ENCODE measurements at places on chromosomes 6 and 20.

DNA sequence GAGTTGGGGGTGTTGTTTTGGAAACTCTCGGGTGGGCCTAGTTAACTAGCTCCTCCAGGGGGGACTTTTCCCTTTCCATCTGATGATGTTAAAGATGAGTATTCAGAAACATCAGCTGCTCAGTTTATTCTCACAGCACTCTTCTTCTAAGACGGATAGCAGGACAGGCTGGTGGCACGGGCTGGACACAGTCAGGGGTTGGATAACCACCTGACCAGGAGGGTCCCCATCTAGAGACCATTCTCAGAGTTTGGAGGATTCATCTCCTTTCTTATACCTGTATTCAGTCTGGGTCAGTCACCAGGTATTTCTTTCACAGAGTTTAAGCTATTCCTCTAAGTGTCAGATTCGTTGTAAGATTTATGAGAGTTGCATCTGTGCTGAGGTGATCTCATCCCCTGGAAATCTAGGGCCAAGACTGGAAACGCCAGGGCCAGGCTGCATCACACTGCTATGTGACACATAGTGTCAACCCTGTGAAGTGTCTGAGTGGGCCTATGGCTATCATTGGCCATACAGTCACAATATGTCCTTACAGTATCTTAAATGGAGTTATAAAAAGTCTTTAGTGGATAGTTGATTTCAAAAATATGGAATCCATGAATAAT, 111.7 kb downstream of the FAM50B start:
- no peak for DNase-seq

GRCh38 chr6:106510090-106510970, 119.0 kb downstream of the RTN4IP1 start:
- peak; percentile 63 for DNase-seq

- DNase-seq: no peak
Observed at GRCh38 chr6:40627316-40627715, 40.2 kb upstream of the LRFN2 start.

GRCh38 chr6:56724455-56724854, 81.8 kb upstream of the DST start:
- no peak for DNase-seq

- no peak for DNase-seq
Observed at GRCh38 chr20:46060301-46060881, 29.4 kb downstream of the NCOA5 start.

DNA sequence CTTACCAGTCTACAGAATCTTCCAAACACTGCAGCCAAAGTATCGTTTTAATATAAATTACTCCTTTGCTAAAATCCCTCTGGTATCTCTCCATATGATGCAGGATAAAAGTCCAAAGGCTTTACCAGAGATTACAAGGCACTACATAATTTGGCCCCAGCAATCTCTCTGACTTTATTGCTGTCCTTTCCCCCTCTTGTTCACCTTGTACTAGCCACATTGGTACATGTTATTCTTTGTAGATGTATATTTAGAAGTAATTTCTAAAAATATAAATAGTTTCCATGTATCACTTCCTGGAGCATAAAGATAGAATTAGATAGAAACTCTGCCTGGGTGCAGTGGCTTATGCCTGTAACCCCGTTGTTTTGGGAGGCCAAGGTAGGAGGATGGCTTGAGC, 28.7 kb upstream of the FAM83B start:
- no peak for DNase-seq

- DNase-seq: peak; percentile 97
Observed at GRCh38 chr6:125956506-125957390, at the start of gene HINT3. HINT3 (plus strand) TSS chr6:125956770; CDS start chr6:125956978, 208 bp downstream.

DNA sequence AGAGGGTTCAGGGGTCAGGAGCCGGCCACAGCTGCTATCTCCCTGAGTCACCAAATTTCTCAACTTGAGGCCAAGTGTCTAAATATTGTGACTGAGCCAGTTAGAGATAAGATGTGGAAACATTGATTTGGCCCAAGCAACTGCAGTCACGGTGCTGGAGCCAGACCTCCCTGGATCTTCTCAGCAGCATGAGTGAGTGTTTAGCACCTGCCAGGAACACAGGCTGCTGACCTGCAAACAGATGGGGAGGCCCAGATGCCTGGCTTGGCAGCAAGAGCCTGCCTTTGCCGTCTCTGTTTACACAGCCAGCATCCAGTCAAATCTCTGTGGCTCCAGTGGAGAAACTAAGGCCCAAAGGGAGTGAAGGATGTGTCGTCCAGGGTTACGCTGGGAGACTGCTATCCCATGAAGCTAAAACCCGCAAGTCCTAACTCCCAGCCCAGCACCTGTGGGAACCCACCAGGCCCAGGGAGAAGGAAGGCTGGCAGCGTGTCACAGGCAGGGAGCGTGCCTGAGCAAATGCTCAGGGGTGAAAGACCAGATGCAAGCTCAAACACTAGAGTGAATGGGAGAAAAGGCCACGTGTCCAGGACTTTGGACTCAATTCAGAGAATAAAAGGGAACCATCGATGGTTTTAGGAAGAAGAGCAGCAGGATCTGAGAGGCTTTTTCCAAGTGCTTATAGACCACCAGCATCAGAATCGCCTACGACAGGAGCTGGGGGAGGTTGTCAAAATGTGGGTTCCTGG, 15.9 kb upstream of the PTGIS start:
- DNase-seq: no peak

GRCh38 chr6:168598251-168599117, 157.5 kb downstream of the SMOC2 start:
- no peak for DNase-seq

- DNase-seq: no peak
Observed at GRCh38 chr6:143110572-143110971, 49.9 kb downstream of the AIG1 start.

DNA sequence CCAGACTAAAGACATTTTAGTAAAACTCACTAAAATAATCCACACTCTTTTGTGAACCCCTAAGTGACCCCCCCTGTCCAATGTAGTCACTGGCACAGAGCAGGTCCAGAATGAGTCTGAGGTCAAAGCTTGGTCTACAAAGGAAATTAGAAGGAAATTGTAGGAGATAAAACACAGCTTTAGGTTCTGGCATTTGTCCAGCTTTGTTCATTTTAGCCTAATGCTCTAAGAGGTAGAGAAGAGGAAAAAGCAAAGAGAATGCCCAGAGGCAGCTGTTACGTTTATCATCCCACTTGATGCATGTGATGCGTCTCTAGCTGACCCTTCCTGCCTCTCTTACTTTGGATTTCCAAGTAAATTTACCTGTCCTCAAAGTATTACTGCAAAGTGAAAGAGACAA, 62.5 kb downstream of the CNKSR3 start:
- no peak for DNase-seq
